ENCODE measurements at places on chromosomes 4 and X.
A peak's percentile ranks its signal among the peaks of the same experiment; 100 is the strongest.

GRCh38 chr4:113773014-113773413 is 11.5 kb upstream of the CAMK2D start:
- no peaks in the 10 kb centered on the region for H3K27me3 ChIP-seq
- DNase-seq = peak; percentile 35
- peaks cover 34% of the 10 kb centered on the region for H3K4me1 ChIP-seq
- peaks cover 9% of the 10 kb centered on the region for H3K36me3 ChIP-seq

- H3K27me3 ChIP-seq = no peaks in the 10 kb centered on the region
- no peak overlapping the region for H3K4me3 ChIP-seq
- DNase-seq = no peak
- no peaks in the 10 kb centered on the region for H3K4me1 ChIP-seq
- H3K27ac ChIP-seq = no peak overlapping the region
Measured at GRCh38 chr4:170769862-170770261, 680.1 kb upstream of the AADAT start.

DNA sequence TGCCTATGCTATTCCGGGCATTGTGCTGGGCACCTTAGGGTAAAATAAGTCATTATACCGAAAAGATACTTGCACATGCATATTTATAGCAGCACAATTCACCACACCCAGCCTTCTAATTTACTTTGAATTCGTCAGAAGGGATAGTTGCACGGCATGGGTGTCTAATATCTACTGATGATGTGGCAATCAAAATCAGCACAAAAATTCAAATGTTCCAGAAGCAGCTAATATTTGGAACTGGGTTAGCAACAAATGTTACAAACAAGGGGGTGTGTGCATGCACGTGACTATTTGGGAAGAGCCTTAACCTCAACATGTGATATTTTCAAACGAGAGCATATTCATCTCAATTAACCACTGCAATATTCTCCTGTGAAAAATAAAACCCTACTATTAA is 79.7 kb upstream of the PRSS48 start:
- H3K36me3 ChIP-seq = no peaks in the 10 kb centered on the region
- no peak overlapping the region for H3K27ac ChIP-seq
- H3K4me3 ChIP-seq = no peak overlapping the region
- H3K4me1 ChIP-seq = no peaks in the 10 kb centered on the region
- peaks cover 3% of the 10 kb centered on the region for H3K27me3 ChIP-seq

- H3K4me1 ChIP-seq = no peaks in the 10 kb centered on the region
- H3K27ac ChIP-seq = no peak overlapping the region
- no peaks in the 10 kb centered on the region for H3K36me3 ChIP-seq
- DNase-seq = no peak
- H3K4me3 ChIP-seq = no peak overlapping the region
- H3K27me3 ChIP-seq = no peaks in the 10 kb centered on the region
Measured at GRCh38 chrX:40340116-40340515, 240.7 kb upstream of the ATP6AP2 start.

DNA sequence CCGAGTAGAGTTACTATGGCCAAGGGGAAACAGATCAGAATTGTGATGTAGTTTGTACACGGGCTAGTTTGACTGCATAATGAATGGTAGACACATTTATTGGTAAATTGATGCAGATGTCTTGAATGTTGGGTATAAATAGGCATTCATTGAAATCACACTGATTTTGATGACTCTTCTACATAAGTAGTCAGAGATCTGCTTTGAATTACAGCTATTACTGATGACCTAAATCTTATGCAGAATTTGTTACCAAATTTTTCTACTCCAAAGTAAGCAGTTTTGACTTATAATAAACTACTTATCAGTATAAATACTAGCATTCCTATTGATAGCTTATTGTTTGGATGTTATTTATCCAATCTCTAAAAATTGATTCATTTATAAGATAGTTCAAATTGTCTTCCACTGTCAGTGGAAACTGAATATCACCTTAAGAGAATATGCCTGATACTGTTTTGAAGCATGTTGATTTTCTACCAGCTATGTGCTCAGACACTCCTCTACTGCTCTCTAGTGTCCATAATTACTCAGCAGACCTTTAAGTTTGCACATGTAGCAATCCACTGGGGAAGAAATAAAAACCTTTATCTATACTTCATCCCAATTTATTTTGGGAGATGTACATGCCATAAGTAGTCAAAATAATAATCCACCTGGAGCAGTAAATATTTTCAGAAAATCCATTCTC is 120.3 kb downstream of the RASL11B start:
- no peaks in the 10 kb centered on the region for H3K4me1 ChIP-seq
- no peaks in the 10 kb centered on the region for H3K27me3 ChIP-seq
- no peaks in the 10 kb centered on the region for H3K36me3 ChIP-seq
- no peak overlapping the region for H3K27ac ChIP-seq

- no peaks in the 10 kb centered on the region for H3K36me3 ChIP-seq
- no peaks in the 10 kb centered on the region for H3K4me1 ChIP-seq
- no peak for DNase-seq
- H3K27ac ChIP-seq = no peak overlapping the region
- no peak overlapping the region for H3K4me3 ChIP-seq
Measured at GRCh38 chr4:60938181-60938580, 261.9 kb upstream of the ADGRL3 start.

DNA sequence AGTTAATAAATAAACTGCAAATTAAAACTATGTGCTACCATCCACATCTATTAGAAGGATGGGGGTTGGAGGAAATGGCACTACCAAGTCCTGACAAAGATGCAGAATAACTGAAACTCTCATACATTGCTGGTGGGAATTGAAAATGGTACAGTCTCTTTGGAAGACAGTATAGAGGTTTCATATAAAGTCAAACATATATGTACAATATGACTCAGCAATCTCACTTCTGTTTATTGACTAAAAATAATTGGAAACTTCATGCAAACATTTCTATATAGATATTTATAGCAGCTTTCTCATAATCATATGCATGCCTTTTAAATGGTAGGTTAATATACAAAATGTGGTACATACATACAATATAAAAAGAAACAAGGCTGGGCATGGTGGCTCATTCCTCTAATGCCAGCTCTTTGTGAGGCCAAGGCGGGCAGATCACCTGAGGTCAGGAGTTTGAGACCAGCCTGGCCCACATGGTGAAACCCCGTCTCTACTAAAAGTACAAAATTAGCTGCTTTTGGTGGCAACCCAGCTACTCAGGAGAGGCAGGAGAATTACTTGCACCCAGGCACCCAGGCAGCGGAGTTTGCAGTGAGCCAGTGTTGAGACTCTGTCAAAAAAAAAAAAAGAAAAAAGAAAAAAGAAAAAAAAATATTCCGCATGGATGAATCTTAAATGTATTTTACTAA is 225.0 kb upstream of the CXXC4 start:
- H3K27ac ChIP-seq = no peak overlapping the region
- H3K36me3 ChIP-seq = no peaks in the 10 kb centered on the region
- H3K4me3 ChIP-seq = no peak overlapping the region
- no peak for DNase-seq
- no peaks in the 10 kb centered on the region for H3K27me3 ChIP-seq
- H3K4me1 ChIP-seq = no peaks in the 10 kb centered on the region

DNA sequence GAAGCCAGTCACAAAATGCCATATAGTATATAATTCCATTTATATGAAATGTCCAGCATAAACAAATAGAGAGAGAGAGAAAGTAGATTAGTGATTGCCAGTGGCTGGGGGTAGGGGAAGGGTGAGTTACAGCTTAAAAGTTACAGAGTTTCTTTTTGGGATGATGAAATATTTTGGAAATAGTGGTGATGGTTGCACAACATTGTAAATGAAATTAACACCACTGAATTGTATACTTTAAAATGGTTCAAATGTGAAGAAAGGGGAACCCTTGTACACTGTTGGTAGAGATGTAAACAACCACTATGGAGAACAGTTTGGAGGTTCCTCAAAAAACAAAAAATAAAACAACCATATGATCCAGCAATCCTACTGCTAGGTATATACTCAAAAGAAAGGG is 131.2 kb upstream of the GPC4 start:
- no peaks in the 10 kb centered on the region for H3K27me3 ChIP-seq
- no peaks in the 10 kb centered on the region for H3K36me3 ChIP-seq
- no peak overlapping the region for H3K27ac ChIP-seq
- no peak for DNase-seq

Measured in activated CD8-positive, alpha-beta T cell treated with anti-CD3 and anti-CD28 coated beads for 36 hours (primary cell).